Activated naive CD8-positive, alpha-beta T cell treated with anti-CD3 and anti-CD28 coated beads, Interleukin-2, amount 10 ng/mL, durations not matched to agents 7 days and 5 days (primary cell): ENCODE measurements at places on chromosomes 1 and 21. TPM values are rescaled to one million over a fixed set of nuclear protein-coding genes. Genes with fewer than 3 reads are reported as not detected.

DNA sequence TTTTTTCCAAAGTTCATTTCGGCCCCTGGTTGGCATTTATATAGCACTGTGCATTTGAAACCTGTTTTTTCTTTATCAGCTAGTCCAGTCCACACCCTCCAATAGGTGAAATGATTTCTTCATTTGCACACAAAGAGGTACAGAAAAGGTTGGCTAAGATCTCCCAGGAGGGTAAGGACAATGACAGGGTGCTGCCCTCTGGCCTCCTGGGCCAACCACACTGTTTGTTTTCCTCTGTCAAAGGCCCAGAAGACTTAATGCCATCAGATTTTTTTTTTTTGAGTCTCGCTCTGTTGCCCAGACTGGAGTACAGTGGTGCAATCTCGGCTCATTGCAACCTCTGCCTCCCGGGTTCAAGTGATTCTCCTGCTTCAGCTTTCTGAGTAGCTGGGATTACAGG is 70.1 kb upstream of the EFHD2 start:
- no peak overlapping the region for H3K27ac ChIP-seq
- H3K27me3 ChIP-seq: peaks cover 39% of the 10 kb centered on the region
- DNase-seq: no peak
- no peaks in the 10 kb centered on the region for H3K36me3 ChIP-seq

GRCh38 chr1:64476251-64476952 is 6.5 kb downstream of the CACHD1 start:
- no peak overlapping the region for H3K27ac ChIP-seq
- H3K4me3 ChIP-seq: no peak overlapping the region

DNA sequence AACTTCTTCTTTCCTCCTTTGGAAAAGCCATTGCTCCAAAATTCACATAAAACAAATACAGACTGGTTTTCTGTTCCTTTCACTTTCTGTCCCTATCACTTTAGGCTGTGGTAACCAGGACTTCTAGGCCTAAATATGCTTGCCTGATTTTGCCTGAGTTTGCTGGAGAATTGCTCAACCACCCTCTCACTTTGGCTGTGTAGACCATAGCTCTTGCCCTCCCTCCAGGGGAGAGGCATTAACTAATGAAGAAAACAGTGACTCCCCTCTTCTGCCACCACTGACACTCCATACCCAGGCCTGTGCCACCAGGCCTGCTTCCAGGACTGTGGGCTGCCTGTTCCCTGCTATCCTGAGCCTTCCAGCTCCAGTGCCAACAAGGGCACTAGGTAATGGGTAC is 163.5 kb downstream of the TOMM20 start:
- no peaks in the 10 kb centered on the region for H3K27me3 ChIP-seq
- H3K4me1 ChIP-seq: peaks cover 56% of the 10 kb centered on the region
- peak overlapping the region; percentile 46 for H3K4me3 ChIP-seq
- peaks cover 9% of the 10 kb centered on the region for H3K36me3 ChIP-seq
- no peak for DNase-seq

DNA sequence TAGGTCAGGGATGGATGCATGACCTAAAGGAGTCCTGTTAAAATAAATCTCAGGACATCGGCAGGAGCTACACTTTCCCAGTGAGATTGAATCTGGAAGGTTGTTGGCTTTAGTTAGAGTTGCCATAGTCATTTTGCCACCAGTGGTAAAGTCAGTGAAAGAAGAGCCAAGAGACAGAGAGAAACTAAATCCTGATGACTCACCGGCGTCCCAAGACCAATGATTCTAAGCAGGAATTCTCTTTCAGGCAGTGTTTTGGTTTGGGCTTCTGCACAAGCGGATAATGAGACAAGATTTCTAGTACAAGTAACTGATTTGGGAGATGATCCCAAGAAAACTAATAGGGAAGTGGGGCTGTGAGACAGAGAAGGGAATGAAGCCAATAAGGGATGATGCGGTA is 88.8 kb upstream of the ETS2 start:
- H3K4me1 ChIP-seq: no peaks in the 10 kb centered on the region
- DNase-seq: no peak
- H3K36me3 ChIP-seq: no peaks in the 10 kb centered on the region
- no peak overlapping the region for H3K4me3 ChIP-seq
- no peak overlapping the region for H3K27ac ChIP-seq

DNA sequence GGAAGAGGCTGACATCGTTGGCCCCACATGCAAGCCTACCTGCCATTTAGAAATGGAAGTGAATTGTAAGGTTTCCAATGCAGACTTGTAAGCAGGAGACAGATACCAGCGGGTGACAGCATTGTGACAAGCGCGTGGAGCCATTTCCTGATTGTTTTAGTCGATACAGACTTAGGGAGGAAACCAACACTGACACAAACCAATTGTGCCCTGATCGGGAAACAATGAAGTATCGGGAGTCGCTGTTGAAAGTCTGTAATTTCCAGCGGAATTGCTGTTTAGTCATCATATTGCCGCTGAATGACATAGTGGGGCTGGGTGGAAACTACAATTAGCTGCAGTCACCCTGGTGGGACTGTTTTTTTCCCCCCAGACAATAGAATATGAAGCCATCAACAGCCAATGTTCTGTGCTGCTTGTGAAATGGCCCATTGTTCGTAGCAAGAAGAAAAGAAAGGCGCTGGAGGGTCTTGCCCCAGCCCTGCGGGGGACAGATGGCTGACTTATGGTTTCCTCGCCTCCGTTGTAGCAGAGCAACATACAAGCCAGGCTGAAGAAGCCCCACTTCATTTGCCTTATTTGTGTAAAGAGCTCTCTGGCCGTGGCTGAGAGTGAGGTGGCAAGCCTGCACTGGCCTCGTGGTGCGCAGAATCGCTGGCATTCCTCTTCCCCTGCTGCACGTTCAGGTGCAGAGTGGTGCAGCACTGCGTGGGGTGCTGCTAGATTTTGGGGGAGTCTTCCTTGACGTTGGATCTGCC is 462.7 kb downstream of the CAMTA1 start:
- no peaks in the 10 kb centered on the region for H3K4me1 ChIP-seq
- H3K27ac ChIP-seq: no peak overlapping the region
- H3K27me3 ChIP-seq: peaks cover 6% of the 10 kb centered on the region
- no peak overlapping the region for H3K4me3 ChIP-seq
- H3K36me3 ChIP-seq: no peaks in the 10 kb centered on the region

DNA sequence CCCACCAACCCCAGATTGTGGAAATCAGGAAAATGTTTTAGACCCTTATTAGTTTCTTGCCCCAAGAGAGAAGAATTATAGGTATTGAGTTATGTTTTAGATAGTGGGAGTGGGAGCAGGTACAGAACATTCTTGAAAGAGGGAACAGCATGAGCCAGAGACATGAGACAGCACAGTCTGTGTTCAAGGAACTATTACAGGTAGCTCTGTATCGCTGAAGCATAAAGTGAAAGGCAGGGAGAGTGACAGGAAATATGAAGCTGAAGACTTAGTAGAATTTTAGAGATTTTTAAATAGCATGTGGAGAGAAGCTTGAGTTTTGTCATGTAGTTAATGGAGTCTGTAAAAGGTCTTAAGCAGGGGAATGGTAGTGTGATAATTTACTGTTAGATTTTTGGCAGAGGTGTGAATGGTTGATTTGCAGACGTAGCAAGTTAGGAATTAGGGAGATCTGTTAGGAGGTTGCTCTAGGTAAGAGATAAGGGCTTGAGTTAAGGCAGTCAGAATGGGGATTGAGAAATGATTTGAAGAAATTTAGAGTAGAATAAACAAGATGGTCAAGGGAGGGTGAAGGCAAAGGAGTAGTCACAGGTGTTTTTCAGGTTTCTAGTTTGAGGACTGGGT is 11.6 kb downstream of the SUCO start:
- no peaks in the 10 kb centered on the region for H3K27me3 ChIP-seq
- no peak overlapping the region for H3K27ac ChIP-seq
- no peak for DNase-seq
- no peak overlapping the region for H3K4me3 ChIP-seq

DNA sequence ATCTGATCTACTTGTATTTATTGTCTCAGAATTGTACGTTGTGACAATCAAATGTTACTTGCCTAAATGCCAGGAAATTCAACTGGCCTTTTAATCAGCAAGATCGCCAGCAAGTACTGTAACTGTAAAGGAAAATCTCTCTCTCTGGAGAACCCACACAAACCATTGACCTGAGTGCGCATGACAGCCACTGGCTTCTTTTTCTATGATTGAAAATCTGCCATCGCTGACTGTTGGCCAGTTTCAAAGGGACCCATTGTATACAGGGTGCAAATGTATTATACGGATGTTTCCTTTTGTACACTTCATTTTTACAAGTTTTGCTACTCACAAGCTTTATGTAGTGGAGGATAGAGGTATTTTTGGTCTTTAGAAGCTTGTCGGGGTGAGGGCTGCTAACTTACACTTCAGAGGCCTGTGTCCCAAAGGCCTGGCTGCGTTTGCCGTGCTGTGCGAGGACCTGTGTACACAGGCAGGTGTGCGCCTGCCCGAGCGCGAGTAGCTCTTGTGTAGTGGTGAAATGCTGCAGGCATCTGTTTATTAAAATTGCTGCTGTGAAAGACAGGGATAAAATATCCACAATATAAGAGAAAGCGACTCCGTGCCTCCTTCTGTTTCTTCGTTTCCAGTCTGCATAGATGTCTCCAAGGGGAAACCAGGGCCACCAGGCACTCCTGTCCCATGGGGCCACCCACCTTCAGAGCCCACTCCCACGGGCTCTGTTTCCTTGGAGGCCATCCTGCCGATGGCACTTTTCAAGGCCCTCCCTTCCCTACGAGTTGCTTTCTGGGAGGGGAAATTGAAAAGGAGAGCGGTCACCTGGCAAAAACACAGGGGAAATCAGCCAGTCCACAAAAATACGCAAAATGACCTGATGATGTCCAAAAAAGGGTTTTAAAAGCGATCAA is 25.3 kb upstream of the TRAPPC10 start:
- no peak for DNase-seq
- H3K4me1 ChIP-seq: peaks cover 11% of the 10 kb centered on the region
- H3K4me3 ChIP-seq: no peak overlapping the region

- H3K36me3 ChIP-seq: no peaks in the 10 kb centered on the region
- DNase-seq: no peak
- no peak overlapping the region for H3K27ac ChIP-seq
- H3K4me1 ChIP-seq: no peaks in the 10 kb centered on the region
- H3K4me3 ChIP-seq: no peak overlapping the region
Observed at GRCh38 chr21:22346576-22346975, 1348.4 kb downstream of the NCAM2 start.

DNA sequence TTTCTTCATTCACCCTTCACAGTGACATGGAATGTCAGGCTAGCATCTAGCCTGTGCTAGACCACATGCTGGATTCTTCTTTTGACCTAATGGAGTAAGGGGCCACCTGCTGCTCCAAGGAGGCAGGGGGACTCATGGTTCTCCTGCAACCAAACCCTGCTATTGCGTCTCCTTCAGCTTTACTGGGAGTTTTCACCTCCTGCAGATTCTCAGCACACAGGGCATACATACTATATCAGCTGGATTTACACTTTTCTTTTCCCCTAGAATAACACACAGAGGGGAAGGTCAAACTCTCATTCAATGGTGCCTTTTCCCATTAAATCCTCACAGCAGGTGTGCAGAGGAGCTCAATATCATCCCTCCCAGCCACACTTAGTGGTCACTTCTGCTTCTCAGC is 16.6 kb upstream of the AK5 start:
- DNase-seq: no peak
- no peaks in the 10 kb centered on the region for H3K36me3 ChIP-seq
- H3K27me3 ChIP-seq: no peaks in the 10 kb centered on the region
- H3K4me3 ChIP-seq: no peak overlapping the region

DNA sequence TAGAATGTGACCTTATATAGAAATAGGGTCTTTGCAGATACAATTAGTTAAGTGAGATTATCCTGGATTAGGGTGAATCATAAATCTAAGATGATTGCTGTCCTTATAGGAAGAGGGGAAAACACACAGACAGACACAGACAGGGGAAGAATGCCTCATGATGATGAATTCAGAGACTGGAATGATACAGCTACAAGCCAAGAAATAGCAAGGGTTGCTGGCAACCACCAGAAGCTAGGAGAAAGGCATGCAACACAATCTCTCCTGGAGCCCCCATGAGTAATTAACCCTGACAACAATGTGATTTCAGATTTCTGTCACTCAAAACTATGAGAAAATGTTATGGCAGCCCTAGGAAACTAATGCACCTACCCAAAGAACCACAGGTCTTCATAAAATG is 19.1 kb upstream of the PPIH start:
- no peaks in the 10 kb centered on the region for H3K4me1 ChIP-seq
- no peak overlapping the region for H3K4me3 ChIP-seq
- H3K27ac ChIP-seq: no peak overlapping the region
- H3K36me3 ChIP-seq: no peaks in the 10 kb centered on the region

GRCh38 chr1:161299347-161299746 is 10.4 kb downstream of the MPZ start:
- DNase-seq: no peak
- peaks cover 14% of the 10 kb centered on the region for H3K4me1 ChIP-seq
- H3K4me3 ChIP-seq: no peak overlapping the region
- H3K27ac ChIP-seq: peak overlapping the region; percentile 21
- no peaks in the 10 kb centered on the region for H3K36me3 ChIP-seq

DNA sequence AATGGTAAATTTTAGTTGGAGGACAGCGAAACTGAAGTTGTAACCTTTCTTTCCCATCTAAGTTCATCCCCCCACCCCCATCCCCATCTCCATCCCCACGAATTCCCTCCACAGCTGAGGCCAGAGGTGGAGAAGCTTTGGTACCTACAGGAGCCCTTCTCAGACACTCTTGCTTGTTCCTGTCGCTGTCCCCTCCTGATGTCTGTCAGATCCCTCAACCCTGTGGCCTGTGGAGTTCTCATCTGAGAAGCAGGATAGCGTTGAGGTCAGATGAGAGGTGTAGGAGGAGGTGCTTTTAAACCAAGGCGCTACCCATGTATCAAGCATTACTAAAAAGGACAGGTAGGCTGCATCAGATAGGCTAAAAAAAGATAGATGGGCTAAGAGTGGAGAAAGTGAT is 769 bp downstream of the NTPCR start:
- peaks cover 13% of the 10 kb centered on the region for H3K36me3 ChIP-seq
- peak overlapping the region; percentile 94 for H3K4me3 ChIP-seq
- H3K27me3 ChIP-seq: no peaks in the 10 kb centered on the region

- no peaks in the 10 kb centered on the region for H3K36me3 ChIP-seq
- no peaks in the 10 kb centered on the region for H3K27me3 ChIP-seq
- no peak overlapping the region for H3K27ac ChIP-seq
- no peak overlapping the region for H3K4me3 ChIP-seq
- DNase-seq: no peak
Observed at GRCh38 chr21:15309721-15310120, 244.9 kb upstream of the NRIP1 start.

Gene SPRR1A
- total RNA-seq: not detected

Gene CYP4B1
- total RNA-seq: not detected

Gene BMP8B
- total RNA-seq: 0.68 TPM

Gene CFH
- total RNA-seq: 2.9 TPM

Gene FHAD1
- total RNA-seq: 0.64 TPM

Gene IRF6
- 2.0 TPM for total RNA-seq

Gene HNRNPU
- 388 TPM for total RNA-seq

Gene PTPN7
- 172 TPM for total RNA-seq

Gene INKA2
- 1.6 TPM for total RNA-seq

Gene OLIG1
- not detected for total RNA-seq
